ENCODE measurements at places on chromosomes 13 and 19.

- DNase-seq, result no peak
These were observed 3.7 kb upstream of the TYROBP start for GRCh38 chr19:35911790-35912189.

GRCh38 chr19:1513499-1514294, 878 bp upstream of the ADAMTSL5 start:
- no peak for DNase-seq

- no peak for DNase-seq
These were observed 15.6 kb downstream of the CLDN10 start for GRCh38 chr13:95568131-95568530.

DNA sequence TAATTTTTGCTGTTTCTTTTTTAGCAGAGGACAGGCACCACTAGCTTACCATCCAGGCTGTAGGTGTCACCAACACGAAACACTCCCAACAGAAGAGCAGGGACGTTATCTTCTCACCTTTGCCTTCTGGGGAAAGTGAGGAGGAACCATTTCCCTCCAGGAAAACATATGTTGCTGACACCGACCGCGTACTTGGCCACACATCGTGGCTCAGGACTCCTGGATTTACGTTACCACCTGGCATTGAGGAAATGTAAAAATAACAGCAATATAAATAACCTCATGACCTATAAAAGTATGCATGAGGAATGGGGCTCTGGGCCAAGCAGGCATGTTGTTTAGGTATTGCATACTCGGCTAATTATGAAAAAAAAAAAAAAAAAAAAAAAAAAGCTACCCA, 525.1 kb downstream of the MYO16 start:
- DNase-seq, result peak; percentile 61

- no peak for DNase-seq
These were observed 14.4 kb upstream of the EHD2 start for GRCh38 chr19:47698631-47699359.

- no peak for DNase-seq
These were observed 8.4 kb downstream of the PCDH9 start for GRCh38 chr13:67221630-67222226.

DNA sequence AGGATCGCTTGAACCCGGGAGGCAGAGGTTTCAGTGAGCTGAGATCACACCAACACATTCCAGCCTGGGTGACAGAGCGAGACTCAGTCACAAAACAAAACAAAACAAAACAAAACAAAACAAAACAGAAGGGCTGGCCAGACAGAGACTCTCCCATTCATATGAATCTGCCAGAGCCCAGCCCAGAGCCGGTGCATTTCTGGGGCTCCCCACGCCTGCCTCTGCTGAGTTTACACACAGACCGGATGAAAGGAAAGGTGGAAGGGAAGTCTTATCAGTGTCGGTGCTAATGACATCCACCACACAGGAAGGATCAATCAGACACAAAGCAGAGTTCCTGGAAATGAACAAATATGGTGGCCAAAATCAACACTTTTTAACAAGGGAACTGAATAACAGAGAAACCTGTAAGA, 6.8 kb downstream of the TRAPPC6A start:
- DNase-seq, result no peak

DNA sequence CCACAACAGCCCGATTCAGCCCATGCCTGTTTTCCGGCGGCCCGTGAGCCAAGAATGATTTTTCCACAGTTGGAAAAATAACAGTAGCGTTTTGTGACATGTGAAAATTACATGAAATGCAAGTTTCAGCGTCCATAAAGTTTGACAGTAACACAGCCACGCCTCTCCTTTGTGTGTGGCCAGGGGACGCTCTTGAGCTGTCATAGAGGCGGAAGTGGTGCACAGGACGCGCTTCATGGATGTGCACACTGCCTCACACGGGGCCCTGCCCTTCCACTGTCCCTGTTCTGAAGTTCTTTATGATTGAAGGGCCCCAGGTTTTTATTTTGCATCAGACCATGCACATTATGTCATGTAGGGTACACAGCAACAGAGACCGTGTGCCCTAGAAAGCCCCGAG, 12.4 kb upstream of the ELAVL1 start:
- DNase-seq, result no peak

- peak; percentile 44 for DNase-seq
These were observed 314.2 kb downstream of the DLEU7 start for GRCh38 chr13:50529154-50529882.

DNA sequence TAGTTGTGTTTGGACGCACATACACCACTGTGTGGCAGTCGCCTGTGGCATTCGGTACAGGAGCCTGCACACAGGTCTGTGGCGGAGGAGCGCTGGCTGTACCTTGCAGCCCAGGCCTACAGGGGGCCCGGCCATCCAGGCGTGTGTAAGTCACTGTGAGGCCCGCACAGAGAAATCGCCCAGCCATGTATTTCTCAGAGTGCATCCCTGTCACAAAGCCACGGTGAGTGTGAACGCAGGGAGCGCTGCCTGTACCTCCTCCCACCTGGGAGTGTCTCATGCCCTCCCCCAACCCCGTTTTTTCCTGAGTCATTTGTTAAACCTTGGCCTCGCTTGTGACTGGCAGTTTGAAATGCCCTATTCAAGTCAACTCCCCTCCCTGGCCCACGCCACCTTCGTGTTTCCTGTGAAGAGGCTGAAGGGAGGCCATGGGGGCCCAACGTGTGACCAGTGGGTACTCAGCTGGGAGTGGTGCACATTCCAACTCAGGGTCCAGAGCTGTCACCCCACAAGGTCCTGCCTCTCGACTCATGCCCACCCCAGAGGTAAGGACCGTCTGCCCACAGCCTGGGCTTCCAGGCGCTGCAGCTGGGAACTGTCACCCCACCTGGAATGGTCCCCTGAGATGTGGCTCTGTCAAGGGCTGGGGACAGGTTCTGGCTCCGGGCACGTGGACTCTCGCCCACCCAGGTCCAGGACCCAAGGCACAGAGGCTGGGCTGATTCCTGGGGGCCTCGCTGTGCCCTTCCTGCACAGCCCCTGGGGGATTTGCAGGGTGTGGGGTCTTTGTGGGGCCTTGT, 11.6 kb upstream of the RASA3 start:
- no peak for DNase-seq

- no peak for DNase-seq
These were observed 308.4 kb downstream of the SHISA2 start for GRCh38 chr13:25743421-25743820.

DNA sequence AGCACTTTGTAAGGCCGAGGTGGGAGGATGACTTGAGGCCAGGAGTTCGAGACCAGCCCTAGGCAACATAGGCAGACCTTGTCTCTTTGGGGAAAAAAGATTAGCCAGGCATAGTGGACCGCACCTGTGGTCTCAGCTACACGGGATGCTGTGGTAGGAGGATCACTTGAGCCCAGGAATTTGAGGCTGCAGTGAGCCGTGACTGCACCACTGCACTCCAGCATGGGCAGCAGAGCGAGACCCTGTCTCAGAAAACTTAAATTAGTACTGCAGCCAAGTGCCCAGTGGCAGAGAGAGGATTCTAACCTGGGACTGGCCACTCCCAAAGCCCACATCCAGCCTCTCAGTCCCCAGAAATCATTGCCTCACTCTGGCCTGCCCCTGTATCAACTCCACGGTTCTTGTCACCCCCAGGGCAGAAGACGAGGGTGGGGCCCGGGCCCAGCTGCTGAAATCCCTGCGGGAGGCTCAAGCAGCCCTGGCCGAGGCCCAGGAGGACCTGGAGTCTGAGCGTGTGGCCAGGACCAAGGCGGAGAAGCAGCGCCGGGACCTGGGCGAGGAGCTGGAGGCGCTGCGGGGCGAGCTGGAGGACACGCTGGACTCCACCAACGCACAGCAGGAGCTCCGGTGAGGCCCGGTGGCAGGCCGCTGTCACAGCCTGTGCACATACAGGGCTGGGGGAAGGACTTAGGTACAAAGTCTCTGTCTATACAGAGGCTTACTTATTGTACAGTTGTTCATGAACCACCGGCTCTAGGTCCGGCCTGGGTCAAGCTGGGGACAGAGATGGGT, 53.4 kb downstream of the KCNC3 start:
- DNase-seq, result no peak

DNA sequence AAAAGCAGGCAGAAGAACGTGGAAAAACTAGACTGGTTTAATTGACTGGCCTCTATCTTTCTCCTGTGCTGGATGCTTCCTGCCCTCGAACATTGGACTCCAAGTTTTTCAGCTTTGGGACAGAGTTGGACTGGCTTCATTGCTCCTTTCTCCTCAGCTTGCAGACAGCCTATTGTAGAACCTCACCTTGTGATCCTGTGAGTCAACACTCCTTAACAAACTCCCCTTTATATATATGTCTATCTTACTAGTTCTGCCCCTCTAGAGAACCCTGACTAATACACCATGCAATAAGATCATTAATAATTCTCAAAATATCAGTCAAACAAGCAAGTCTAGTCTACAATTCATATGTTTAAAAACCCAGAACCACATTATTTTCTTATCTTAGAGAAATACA, 662.4 kb downstream of the TBC1D4 start:
- no peak for DNase-seq

DNA sequence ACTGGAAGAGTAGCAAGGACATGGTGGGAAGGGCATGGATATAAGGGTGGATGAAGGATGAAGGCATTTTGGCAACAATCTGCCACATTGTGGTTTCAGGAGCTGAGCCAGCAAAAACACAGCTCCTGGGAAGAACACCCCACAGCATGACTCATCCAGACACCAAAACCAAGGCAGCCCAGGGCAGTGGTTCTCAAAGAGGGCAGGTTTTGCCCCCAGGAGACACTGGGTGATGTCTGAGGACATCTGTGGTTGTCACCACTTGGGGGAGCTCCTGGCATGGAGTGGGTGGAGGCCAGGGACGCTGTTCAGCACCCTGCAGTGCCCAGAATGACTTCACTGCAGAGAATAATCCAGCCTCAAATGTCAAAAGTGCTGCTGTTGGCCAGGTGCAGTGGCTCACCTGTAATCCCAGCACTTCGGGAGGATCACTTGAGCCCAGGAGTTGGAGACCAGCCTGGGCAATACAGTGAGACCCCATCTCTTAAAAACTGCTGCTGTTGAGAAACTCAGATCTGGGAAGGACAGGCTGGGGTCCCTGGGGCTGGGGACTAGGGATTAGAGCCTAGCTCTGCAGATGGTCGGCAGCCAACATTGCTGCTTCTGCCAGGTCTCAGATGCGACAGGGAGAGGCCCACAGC, 16.1 kb downstream of the ZFR2 start:
- peak; percentile 26 for DNase-seq

Data from retinal pigment epithelial cell (primary cell).